ENCODE measurements at places on chromosomes 1 and 21. TPM values are rescaled to one million over a fixed set of nuclear protein-coding genes. Genes with fewer than 3 reads are reported as not detected.

CHRM3 gene
- polyA plus RNA-seq, result 6.5 TPM

DNA sequence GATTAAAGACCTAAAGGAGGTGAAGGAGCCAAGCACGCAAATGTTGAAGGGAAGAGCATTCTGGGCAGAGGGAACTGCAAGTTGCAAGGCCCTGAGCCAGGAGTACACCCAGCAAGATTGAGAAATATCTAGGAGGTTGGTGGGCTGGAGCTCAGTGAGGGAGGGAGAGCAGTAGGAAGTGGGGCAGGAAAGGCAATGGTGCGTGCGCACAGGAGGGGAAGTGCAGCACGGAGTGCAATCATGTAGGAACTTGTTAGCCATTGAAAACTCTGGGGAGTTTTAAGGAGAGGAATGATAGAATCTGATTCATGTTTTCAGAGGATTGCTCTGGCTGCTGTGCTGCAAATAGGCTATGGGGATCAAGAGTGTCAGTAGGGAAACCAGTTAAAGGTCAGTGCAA is 13.2 kb upstream of the IGSF3 start:
- DNase-seq, result no peak

DNA sequence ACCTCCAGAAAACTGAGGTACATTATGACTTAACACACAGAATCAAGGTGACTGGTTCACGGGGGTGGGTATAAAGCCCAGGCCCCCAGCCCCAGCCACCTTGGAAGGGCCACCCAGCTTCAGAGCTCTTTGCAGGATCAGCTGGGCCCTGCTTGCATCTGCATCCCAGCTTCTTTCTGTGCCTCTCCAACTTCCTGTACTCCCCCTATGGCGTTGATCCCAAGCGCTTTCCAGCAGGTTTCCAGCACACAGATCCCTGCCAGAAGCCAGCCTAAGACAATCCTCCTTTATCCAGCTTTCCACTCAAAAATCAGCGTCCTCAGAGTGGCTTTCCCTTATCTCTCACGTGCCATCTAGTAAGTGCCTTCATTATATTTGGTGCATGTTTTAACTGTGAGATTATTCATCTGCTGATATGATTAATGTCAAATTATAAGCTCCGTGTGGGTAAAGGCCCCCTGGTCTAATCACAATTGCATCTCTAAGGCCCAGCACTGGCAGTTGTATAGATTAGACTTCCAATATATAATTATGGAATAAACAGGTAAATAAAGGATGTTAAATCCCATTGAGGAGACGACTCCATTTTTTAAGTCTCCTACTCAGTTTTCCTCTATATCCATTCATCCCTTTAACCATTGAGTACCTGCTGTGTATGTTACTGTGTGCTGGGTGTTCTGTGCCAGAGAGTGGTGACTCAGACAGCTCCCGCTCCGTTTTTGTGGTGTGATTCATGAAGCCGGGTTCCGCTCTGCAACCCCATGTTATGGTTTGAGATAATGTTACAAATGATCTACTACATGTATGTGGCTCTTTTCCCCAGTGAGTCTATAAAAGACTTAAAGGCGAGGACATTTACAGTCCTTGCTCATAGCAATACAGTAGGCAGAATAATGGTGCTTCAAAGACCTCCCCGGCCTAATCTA is 387.6 kb downstream of the PCP4 start:
- DNase-seq, result no peak

- DNase-seq, result no peak
These were observed 198.9 kb upstream of the PTGFR start for GRCh38 chr1:78291872-78292271.

DNA sequence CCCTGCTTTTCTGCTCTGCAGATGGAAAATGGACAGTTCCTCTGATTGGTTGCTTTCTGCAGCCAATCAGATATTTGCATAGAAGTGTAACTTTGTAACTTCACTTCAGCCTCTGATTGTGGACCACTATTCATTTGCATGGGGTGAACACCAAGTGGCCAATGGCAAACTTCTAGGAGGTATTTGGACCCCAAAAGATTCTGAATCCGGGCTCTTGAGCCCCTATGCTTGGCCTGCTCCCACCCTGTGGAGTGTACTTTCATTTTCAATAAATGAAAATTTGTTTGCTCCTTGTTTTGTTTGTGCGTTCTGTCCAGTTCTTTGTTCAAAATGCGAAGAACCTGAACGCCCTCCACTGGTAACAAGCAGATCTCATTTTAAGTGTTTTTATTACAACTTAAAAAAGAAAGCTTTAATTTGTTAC is 6.4 kb upstream of the GSTM4 start:
- no peak for DNase-seq

- DNase-seq, result no peak
These were observed 120.7 kb downstream of the SEC16B start for GRCh38 chr1:177849130-177849529.

SYNC gene
- 3.0 TPM for polyA plus RNA-seq

IGSF9 gene
- 16.1 TPM for polyA plus RNA-seq

SNIP1 gene
- 13.8 TPM for polyA plus RNA-seq

DNA sequence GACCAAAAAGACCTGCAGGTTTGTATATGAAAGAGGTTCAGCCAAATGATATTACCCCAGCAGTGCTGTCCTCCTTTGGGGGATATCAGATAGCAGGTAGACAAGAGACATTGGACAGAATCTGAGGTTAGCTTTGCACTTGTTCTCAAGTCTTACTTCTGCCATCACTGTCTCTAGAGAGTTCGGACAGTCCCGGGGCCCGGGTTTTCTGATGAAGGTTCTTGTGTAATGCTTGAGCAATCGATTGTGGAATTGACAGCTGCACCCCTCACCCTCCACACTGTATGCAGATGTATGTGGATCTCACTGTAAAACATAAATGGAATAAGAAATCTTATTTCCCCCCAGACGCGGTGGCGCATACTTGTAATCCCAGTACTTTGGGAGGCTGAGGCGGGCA is 56.2 kb upstream of the MORC3 start:
- DNase-seq, result no peak

RPTN gene
- not detected for polyA plus RNA-seq

GRCh38 chr1:31040038-31040437 is 25.5 kb downstream of the PUM1 start:
- no peak for DNase-seq

- no peak for DNase-seq
These were observed 12.9 kb upstream of the CTSK start for GRCh38 chr1:150820730-150821512.
